A549 treated with Hydrocortisone at 1 μM for 4 hours (cell line): ENCODE measurements at places on chromosomes 7 and 10. TPM values are rescaled to one million over a fixed set of nuclear protein-coding genes. Genes with fewer than 3 reads are reported as not detected.

Gene IFIT5
- 7.7 to 13.5 TPM (median 9.2 TPM) in 5 replicates for total RNA-seq

Gene IFIT1B
- not detected in 5 replicates for total RNA-seq

Gene CNTNAP2
- total RNA-seq: 0.01 to 0.10 TPM (median 0.02 TPM) in 3 of 5 replicates, not detected in the others

Gene METTL27
- 8.2 to 12.9 TPM (median 9.9 TPM) in 5 replicates for total RNA-seq

Gene MRPS16
- total RNA-seq: 120 to 198 TPM (median 179 TPM) in 5 replicates

Gene CH25H
- total RNA-seq: 0.17 to 0.46 TPM (median 0.36 TPM) in 5 replicates

Gene CYP3A4
- 0.07 to 0.15 TPM in 2 of 5 replicates, not detected in the others for total RNA-seq

Gene CNNM1
- 21.9 to 28.6 TPM (median 26.2 TPM) in 5 replicates for total RNA-seq

Gene MPP7
- 0.10 to 0.13 TPM (median 0.10 TPM) in 5 replicates for total RNA-seq

Gene GFRA1
- total RNA-seq: 7.7 to 10.4 TPM (median 10.3 TPM) in 5 replicates
